ENCODE measurements at places on chromosomes 2 and 18. TPM values are rescaled to one million over a fixed set of nuclear protein-coding genes. Genes with fewer than 3 reads are reported as not detected.

The APLF gene
- total RNA-seq, result 6.9 TPM

The CRYGD gene
- total RNA-seq, result not detected

The RAB17 gene
- total RNA-seq, result 11.9 TPM

The MALL gene
- 11.7 TPM for total RNA-seq

The IL18R1 gene
- total RNA-seq, result under 0.01 TPM

The NETO1 gene
- total RNA-seq, result not detected

The NTSR2 gene
- not detected for total RNA-seq

The RSAD2 gene
- total RNA-seq, result under 0.01 TPM

The PCARE gene
- total RNA-seq, result not detected

The G6PC2 gene
- not detected for total RNA-seq

The TSHZ1 gene
- 14.7 TPM for total RNA-seq

The ALKAL2 gene
- not detected for total RNA-seq

The CROCC2 gene
- not detected for total RNA-seq

The AOX1 gene
- 0.43 TPM for total RNA-seq

The RGPD3 gene
- total RNA-seq, result 0.17 TPM

The ABCG8 gene
- not detected for total RNA-seq

The TXNDC2 gene
- not detected for total RNA-seq

The CCDC142 gene
- total RNA-seq, result 12.8 TPM

The POTEE gene
- total RNA-seq, result 1.1 TPM

The RFTN2 gene
- 14.0 TPM for total RNA-seq

The MRO gene
- total RNA-seq, result not detected

The SPIRE1 gene
- 19.6 TPM for total RNA-seq

The C2orf81 gene
- total RNA-seq, result under 0.01 TPM

The SPP2 gene
- total RNA-seq, result not detected

The IL36RN gene
- not detected for total RNA-seq

The DNAH6 gene
- total RNA-seq, result 0.09 TPM

The SLC35F5 gene
- total RNA-seq, result 129 TPM

The GRHL1 gene
- total RNA-seq, result 0.09 TPM

The MERTK gene
- total RNA-seq, result 20.5 TPM

The ELAC1 gene
- 8.4 TPM for total RNA-seq

The TMEM17 gene
- 2.1 TPM for total RNA-seq

The LOXHD1 gene
- total RNA-seq, result 0.26 TPM

The PROM2 gene
- total RNA-seq, result 0.09 TPM

The RNASEH1 gene
- 27.5 TPM for total RNA-seq

The HAAO gene
- not detected for total RNA-seq

The SERPINB10 gene
- total RNA-seq, result not detected

The LIPT1 gene
- total RNA-seq, result 4.2 TPM

The HJURP gene
- total RNA-seq, result 2.3 TPM

The SULT1C4 gene
- 287 TPM for total RNA-seq

The PDCD1 gene
- not detected for total RNA-seq

The CSRNP3 gene
- 0.76 TPM for total RNA-seq

The ACOXL gene
- not detected for total RNA-seq

The CRYGC gene
- total RNA-seq, result not detected

The ANKAR gene
- 8.3 TPM for total RNA-seq

The ZC3H6 gene
- total RNA-seq, result 3.0 TPM

The TMEM37 gene
- not detected for total RNA-seq

The UCN gene
- 0.34 TPM for total RNA-seq
